ENCODE measurements at places on chromosomes 4 and X. TPM values are rescaled to one million over a fixed set of nuclear protein-coding genes. Genes with fewer than 3 reads are reported as not detected.

The WAS gene
- 22.0 TPM for total RNA-seq

DNA sequence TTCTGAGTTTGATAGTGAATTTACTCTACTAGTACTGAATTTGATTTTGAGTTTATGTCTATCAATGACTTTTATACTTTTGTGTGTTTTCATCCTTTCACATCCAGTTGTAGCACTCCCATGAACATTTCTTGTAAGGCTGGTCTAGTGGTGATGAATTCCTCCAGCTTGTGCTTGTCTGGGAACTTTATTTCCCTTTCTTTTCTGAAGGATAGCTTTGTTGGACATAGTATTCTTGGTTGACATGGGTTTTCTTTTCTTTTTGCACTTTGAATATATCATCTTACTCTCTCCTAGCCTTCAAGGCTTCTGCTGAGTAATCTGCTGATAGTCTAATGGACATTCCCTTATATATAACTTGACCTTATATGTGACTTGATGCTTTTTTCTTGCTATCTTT is 32.5 kb upstream of the IL2 start:
- no peak for DNase-seq

- DNase-seq = no peak
Observed at GRCh38 chr4:88697588-88698329, at the start of gene NAP1L5. NAP1L5 (minus strand) TSS chr4:88697829; CDS start chr4:88697754, 75 bp downstream.

DNA sequence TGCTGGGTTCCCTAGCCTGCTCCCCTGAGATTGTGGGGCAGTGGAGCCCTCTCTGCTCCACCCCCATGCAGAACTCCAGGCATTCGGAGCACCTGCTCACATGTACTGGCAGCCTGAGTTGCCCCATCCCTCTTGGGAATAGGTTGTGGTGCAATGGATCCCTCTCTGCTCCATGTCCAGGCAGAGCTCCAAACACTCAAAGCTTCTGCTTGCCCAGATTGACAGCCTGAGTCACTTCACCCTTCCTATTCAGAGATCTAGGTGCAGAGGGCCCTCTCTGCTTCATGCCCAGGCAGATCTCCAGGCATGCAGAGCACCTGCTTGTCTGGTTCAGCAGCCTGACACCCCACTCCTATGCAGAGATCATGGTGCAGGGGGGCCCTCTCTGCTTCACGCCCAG is 18.6 kb upstream of the TEX13B start:
- DNase-seq = no peak

- no peak for DNase-seq
Observed at GRCh38 chr4:158936238-158936637, 166.6 kb upstream of the RAPGEF2 start.

Data from mesenteric fat pad (tissue), 1 donor.